Vein endothelial cell (primary cell): ENCODE measurements at places on chromosomes 16 and 17. TPM values are rescaled to one million over a fixed set of nuclear protein-coding genes. Genes with fewer than 3 reads are reported as not detected.

Gene CCDC154
- under 0.01 and 0.10 TPM in 2 replicates for total RNA-seq

Gene FSCN2
- 0.57 and 1.3 TPM in 2 replicates for total RNA-seq

Gene ZNF385C
- total RNA-seq = not detected in 2 replicates

Gene KRTAP4-6
- not detected in 2 replicates for total RNA-seq

Gene HBQ1
- 1.1 and 1.3 TPM in 2 replicates for total RNA-seq

Gene KIAA0513
- total RNA-seq = 7.4 and 8.2 TPM in 2 replicates

Gene TPPP3
- not detected in 2 replicates for total RNA-seq

Gene DPH1
- total RNA-seq = 20.7 and 27.8 TPM in 2 replicates
